ENCODE measurements at places on chromosomes 2 and 18.

DNA sequence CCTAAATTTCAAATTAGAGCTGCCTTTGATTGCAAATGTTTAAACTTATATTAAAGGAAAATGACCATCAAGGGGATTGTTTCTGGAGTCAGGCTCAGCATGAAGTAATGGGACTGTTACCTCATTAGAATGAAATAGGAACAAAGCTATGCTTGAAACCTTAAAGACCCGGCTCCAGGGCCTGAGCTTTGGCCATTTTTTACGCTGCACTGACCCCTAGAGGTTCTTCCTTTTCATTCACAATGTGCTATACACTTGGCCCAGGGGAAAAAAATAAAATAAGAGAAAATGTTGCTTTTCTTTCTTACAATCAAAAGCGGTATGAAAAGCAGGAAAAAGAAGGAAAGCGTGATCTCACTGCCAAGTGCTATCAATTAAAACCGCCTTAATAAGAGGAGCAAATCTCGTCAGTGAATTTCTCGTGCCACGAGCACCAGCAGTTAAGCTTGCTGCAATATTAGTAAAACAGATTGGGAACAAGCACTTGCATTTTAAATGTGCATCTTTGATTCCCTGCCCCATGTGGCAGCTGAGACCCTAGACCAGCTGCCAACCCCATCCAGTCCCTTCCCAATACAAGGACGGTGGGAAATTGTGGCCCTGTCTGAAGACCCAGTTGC lies 96.6 kb downstream of the MBD2 start:
- H3K36me3 ChIP-seq = no peaks in the 10 kb centered on the region
- H3K4me3 ChIP-seq = no peak overlapping the region
- DNase-seq = peak; percentile 77
- H3K27me3 ChIP-seq = no peaks in the 10 kb centered on the region

DNA sequence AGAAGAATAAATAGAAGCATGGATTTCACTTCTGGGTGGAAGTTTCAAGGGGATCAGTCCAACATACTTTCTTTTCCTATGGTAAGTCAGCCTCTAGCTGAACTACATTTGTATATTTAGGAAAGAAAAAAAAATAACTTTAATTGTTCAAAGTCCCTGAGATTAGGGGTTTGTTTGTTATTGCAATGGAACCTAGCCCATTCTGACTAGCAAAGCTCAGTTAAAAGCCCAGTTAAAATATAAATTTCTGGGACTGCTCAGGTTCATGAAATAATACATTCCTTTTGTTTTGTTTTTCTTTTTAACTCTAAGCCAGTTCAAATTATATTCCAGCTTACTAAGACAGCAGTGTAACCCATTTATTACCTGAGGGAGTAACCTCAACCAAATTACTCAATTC lies 2069.6 kb upstream of the CELF4 start:
- H3K4me3 ChIP-seq = no peak overlapping the region
- H3K27me3 ChIP-seq = no peaks in the 10 kb centered on the region
- DNase-seq = no peak
- H3K4me1 ChIP-seq = no peaks in the 10 kb centered on the region

DNA sequence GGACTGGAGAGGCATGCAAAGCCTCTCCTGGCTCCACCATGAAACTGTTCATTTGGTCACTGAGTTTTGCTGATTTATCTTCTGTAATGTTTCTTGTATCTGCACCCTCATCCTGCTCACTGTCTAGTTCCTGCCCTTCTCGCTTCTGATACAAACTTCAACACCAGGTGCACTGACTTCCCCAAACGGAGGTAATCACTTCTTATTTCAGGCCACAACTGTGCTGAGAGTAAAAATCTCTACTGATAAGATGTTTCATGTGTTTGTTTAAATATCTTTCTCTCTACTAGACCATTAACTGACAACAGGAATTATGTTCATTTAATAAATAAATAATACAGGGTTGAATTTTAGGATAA lies 10.9 kb upstream of the NT5C1B start:
- H3K4me3 ChIP-seq = no peak overlapping the region
- no peaks in the 10 kb centered on the region for H3K4me1 ChIP-seq
- H3K27ac ChIP-seq = no peak overlapping the region

GRCh38 chr2:226995625-226996041 lies 159.8 kb downstream of the RHBDD1 start:
- no peak for DNase-seq
- no peak overlapping the region for H3K27ac ChIP-seq
- H3K36me3 ChIP-seq = peaks cover 7% of the 10 kb centered on the region
- H3K27me3 ChIP-seq = no peaks in the 10 kb centered on the region
- peaks cover 7% of the 10 kb centered on the region for H3K4me1 ChIP-seq
- H3K4me3 ChIP-seq = no peak overlapping the region

DNA sequence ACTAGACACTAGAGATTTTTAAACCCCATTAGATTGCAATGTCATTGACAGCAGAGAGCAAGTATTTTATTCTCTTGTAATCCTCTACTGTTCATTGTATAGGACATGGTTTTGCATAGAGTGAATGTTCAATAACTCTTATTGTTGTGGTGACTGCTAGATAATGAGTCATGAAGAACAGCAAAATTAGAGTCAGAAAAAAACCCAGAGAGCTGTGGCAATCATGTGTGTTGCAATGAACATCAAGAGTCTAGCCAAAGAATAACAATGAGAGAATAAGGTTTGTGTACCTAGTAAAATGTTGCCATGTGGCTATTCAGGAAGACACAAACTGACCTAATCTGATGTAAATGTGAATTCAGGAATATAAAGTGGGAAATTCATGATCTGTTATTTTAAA lies 684.0 kb downstream of the DSC3 start:
- no peak overlapping the region for H3K4me3 ChIP-seq
- H3K27me3 ChIP-seq = no peaks in the 10 kb centered on the region
- DNase-seq = no peak
- H3K27ac ChIP-seq = no peak overlapping the region
- H3K4me1 ChIP-seq = no peaks in the 10 kb centered on the region
- no peaks in the 10 kb centered on the region for H3K36me3 ChIP-seq
